ENCODE measurements at places on chromosomes 12 and 14.

GRCh38 chr14:75401361-75401760, 26.5 kb upstream of the JDP2 start:
- DNase-seq = peak; percentile 75

DNA sequence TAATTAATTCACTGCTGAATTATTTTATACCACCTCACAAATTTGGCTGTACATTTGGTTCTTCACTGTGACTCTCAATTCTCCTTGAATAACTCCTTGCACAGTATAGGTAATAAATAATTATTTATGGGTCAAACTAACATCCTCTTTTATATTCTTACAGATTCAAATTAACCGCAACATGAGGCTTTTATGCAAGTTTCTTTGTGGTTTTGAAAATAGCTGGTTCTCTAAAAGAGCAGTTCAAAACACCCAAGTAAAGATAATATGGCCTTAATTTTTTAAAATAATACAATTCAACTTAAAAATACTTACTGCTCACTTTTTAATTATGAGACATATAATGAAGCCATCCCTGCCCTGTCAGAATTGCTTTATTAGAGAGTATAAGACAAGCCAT, 12.9 kb upstream of the TRIM9 start:
- DNase-seq = no peak

- DNase-seq = no peak
These were observed 222.5 kb downstream of the SLC2A13 start for GRCh38 chr12:39883411-39883810.

GRCh38 chr12:90712671-90713070, 242.3 kb downstream of the CCER1 start:
- no peak for DNase-seq

DNA sequence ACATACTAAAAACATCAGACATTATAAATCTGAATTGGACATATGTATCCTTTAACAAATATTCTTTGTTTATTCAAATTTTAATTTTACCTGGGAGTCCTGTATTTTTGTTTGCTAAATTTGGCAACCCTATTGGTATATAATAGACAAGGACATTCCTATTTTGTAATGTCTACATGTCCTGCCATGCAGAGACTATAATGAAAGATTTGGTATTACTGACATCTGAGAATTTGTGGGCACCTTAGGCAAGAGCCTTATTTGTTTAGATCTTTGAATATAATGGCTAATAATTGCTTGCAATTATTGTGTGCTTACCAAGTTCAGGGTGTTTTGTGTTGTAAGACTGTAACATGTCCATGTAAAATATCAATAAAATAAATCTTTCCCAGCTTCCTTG, 334.4 kb downstream of the KCNH5 start:
- DNase-seq = no peak

DNA sequence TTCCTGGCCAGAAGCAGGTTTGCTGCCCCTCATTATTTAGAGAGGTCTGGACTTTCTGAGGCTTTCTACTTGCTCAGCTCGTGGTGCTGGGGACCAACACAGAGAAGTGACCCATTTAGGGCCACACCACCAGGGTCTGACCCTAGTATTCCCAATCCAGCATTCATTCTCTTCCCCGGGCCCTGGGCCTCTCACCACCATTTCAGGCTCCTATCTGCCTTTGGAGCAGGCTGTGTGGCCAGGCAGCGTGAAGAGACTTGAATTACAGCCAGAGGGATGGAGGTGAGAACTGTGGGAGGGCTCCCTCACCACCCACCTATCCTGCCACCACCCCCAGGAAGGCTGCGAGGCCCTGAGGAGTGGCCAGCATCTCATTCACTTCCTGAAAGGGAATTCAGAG, 24.6 kb downstream of the FAM222A start:
- DNase-seq = peak; percentile 5

DNA sequence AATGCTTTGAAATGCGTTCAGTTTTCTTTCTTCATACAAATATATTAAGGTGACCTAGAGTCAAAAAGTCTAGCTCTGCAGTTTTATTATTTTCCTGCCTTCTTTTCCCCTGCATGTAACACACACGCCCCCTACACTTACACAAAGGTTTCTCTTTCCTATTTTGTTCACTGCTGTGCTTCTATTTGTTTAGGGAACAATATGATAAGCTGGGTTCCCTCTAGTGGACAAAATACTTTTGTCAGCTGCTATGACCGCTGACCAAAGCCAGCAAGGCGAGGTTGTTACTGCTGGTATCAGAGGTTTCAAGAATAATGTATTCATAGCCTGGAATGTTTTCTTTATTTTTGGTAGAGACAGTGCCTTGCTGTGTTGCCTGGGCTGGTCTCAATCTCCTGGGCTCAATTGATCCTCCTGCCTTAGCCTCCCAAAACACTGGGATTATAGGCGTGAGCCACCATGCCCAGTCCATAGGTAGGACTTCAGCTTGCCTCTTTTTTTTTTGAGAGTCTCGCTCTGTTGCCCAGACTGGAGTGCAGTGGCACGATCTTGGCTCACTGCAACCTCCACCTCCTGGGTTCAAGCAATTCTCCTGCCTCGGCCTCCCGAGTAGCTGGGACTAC, 33.4 kb downstream of the FNTB start:
- peak; percentile 28 for DNase-seq

DNA sequence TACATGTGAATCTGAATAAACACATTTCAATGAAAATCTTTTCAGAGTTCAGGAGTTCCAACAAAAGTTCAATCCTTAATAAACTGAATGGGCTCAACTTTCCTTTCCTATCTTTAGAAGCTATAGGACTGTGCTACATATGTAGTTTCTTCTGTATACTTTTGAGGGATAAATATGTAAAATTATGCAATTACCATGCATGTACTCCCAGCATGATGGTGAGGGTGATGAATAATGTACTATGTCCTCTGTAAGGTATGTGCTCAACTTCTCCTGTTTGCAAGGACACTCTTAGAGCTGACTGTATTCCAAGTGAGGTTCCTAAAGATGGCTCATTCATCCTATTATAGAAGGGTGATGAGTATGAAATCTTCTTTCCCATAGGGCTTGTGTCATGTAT, 15.5 kb downstream of the MBIP start:
- DNase-seq = no peak

- no peak for DNase-seq
These were observed 46.5 kb downstream of the ATL1 start for GRCh38 chr14:50606468-50606867.

GRCh38 chr14:54814076-54814475, 88.5 kb downstream of the GCH1 start:
- no peak for DNase-seq

GRCh38 chr12:53781228-53781801, 29.5 kb upstream of the CISTR start:
- no peak for DNase-seq

GRCh38 chr12:3727877-3728632, 24.9 kb downstream of the CRACR2A start:
- DNase-seq = no peak

- no peak for DNase-seq
These were observed 5.6 kb downstream of the MBD6 start for GRCh38 chr12:57528176-57528575.

DNA sequence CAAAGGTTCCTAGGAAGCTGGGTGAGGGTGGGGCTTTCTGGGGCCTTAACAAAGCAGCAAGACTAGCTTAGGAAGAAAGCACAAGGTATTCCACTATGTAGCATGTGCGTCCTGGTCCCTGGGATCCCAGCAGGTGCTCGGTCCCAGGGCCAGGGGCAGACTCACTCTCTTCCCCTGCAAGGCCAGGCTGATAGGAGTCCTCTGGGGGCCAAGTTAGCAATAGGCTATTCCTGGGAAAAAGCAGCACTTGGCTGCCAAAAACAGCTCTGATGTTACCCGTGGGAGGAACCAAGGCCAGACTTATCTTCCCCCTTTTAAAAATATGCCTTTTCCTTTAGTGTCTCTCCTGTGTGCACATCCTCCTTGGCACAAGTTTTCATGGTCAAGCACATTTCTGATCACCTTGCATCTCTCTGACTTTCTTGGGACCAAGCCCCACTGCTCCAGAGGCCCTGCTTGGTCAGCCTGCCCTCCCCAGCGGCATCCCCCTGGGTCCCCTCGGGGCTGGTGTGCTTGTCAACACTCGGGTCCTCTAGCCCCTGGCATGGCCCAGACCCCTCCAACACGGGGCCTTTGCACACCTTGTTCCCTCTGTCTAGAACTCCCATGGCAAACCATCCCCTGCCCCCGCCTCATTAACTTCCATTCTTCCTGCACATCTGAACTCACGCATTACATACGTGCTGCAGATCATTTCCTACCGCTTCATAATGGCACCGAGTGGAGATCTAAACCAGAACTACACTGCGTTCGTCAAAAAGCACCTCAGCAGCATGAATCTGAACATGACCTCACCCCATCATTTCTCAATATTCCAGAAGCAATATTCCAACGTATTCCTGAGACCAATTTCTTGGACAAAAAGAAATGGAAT, 21.9 kb downstream of the CCDC92 start:
- no peak for DNase-seq

- DNase-seq = no peak
These were observed 2.6 kb upstream of the HAL start for GRCh38 chr12:95998611-95999286.

GRCh38 chr12:25376985-25377384, 126.3 kb upstream of the KRAS start:
- no peak for DNase-seq

DNA sequence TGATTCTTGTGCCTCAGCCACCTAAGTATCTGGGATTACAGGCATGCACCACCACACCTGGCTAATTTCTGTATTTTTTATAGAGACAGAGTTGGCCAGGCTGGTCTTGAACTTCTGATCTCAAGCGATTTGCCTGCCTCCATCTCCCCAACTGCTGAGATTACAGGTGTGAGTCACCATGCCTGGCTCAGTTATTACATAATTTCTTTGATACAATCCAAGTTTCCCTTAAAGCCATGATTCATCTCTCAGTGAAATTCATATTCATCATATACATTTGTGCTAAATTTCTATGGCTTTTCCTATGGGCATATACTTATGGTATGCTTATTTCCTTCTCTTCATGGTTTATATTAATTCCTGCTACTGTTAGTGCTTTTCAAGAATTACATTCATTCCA, 29.1 kb upstream of the PZP start:
- DNase-seq = no peak

DNA sequence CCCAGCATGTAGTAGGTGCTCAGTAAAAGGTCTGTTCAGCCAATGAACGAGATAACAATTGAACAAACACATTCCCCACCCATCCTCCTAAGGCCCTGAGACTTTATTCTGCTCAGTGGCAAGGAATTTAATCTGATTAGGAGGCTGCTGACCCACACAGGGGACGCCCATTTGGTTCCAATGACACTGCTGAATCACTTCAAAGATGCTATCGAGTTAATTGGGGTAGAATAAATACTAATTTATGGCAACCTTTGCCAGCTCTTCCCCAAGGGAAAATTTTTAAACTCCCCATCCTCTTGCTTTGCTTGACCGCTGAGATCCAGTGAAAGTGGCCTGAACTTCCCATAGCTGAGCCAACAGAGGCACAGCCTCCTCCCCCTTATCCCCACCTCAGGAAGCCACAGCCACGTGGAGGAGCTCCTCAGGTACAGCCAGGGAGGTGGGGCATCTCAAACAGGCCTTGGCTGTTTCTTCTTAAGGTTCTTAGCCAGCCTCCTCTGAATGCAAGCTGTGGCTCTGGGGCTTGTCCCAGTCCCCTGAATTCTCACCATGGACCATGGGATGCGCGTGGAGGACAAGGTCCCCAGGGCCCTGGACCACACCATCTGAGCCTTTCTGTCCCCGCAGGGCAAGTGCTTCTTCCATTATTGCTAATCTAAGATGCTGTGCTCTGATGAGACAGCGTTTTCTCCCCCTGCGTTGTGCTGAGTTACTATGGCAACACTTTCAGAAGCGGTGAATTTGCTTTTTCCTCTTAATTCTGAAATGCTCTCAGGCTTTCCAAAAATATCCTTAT, 26.7 kb downstream of the C14orf132 start:
- DNase-seq = peak; percentile 4

DNA sequence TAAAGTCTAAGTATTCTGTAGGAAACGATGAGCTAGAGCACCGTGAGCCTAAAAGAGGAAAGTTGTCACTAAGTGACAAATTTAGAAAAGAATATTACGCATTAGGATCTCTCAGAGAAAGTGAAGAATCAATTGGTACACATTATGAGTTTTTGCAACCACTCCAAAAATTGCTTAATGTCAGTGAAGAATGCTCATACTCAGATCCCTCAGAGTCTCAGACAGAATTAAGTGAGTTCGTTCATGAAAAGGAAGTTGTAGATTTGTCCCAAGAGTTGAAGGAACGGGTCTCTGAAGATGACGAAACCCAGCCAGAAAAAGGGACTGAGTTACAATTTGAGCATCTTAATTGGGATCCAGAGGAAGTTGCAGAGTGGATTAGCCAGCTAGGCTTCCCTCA, 1.5 kb downstream of the SAMD15 start:
- no peak for DNase-seq

- no peak for DNase-seq
These were observed 176.6 kb downstream of the TSPAN9 start for GRCh38 chr12:3253682-3254275.

GRCh38 chr14:36905272-36905888, 243.7 kb downstream of the PAX9 start:
- DNase-seq = no peak

DNA sequence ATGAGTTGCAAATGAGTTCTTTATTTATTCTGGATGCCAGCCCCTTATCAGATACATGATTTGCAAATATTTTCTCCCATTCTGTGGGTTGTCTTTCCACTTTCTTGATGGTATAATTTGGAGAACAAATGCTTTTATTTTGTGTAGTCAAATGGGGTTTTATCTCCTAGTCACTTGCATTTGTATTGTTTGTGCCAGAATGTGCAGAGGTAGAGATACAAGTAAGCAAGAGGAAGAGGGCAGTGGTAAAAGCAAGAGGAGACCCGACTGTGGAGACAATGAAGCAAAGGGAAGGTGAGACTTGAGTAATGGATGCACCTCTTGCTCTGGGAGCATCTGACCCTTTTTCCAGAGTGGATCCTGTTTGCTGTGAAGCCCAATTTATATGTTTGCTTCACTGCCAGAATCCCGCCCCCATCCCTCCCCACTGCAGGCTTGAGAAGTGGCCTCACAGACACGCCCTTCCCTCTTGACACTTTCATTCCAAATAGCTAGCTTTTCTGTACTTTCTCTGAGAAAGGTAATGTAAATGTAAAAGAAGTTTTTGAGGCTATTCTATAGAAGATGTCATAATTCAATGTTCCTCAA, 786 bp upstream of the PFKM start:
- no peak for DNase-seq

- DNase-seq = no peak
These were observed 14.1 kb upstream of the ETV6 start for GRCh38 chr12:11635341-11635740.

DNA sequence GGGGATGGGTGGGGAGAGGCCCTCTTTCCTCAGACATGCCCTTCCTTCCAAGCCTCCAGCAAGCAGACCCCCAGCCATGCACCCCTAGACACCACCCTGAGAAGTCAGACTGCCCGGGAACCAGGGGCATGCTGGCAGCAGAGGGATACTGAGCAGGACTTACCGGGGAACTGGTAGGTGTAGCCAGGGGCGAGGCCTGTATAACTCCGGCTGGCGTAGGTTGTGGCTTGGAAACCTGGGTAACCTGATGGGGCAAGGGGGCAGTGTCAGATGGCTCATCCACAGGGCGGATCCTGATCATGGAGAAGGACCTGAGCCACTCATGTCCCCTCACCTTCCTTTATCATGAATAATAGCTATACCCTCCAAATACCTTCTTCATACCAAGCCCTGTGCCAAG, 15.8 kb downstream of the MSI1 start:
- DNase-seq = no peak

GRCh38 chr14:23612354-23612732, 23.8 kb upstream of the DHRS2 start:
- no peak for DNase-seq

GRCh38 chr12:121325922-121326396, 26.3 kb downstream of the ANAPC5 start:
- DNase-seq = no peak

- DNase-seq = no peak
These were observed 119.5 kb downstream of the ANO4 start for GRCh38 chr12:100913872-100914592.

Measured in uterus (tissue), 4 donors.